ENCODE measurements at places on chromosomes 2 and 18.

DNA sequence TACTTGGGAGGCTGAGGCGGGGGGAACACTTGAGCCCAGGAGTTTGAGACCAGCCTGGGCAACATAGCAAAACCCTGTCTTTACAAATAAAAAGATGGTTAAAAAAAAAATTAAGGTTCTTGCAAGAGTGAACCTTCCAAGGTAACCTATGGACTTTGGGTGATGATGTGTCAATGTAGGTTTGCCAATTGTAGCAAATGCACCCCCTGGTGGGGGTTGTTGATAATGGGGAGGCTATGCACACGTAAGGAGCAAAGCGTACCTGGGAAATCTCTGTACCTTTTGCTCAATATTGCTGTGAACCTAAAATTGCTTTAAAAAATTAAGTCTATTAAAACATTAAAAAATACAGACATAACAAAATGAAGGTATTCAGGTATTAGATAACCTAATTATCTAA is 70.4 kb downstream of the CWC22 start:
- no peak for DNase-seq

- no peak for DNase-seq
Observed at GRCh38 chr2:143632751-143633374, 503.6 kb downstream of the ARHGAP15 start.

DNA sequence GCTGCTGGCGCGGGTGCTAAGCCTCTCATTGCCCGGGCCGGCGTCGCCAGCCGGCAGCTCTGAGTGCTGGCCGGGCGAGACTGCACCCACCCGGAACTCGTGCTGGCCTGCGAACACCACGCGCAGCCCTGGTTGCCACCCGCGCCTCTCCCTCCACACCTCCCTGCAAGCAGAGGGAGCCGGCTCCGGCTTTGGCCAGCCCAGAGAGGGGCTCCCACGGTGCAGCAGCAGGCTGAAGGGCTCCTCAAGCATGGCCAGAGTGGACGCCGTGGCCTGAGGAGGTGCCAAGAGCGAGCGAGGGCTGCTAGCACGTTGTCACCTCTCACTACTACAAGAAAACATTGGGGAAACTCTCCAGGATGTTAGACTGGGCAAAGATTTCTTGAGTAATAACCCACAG is 98.6 kb downstream of the SPIRE1 start:
- no peak for DNase-seq

DNA sequence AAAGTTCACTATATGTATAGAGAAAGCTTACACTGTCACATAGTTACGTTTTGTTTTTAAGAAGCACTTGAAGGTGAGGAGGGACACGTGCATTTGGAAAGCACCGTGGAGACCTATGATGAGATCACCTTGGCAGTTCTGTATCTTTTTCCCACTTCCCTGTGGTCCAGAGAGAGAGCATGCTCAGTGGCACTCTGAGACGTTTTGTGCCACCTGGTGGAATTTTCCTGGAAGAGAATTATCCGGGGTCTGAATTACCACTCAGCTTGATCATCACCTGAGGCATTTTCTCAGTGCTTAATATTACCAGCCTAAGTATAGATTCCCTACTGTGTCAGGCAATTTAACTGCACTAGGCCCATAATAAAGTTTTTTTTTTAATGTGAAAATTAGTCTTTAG is 469.4 kb upstream of the SMIM21 start:
- no peak for DNase-seq

GRCh38 chr2:239073745-239074530 is 226.1 kb downstream of the TWIST2 start:
- DNase-seq = no peak
